ENCODE measurements at places on chromosomes 3 and 15.

GRCh38 chr15:36344887-36345286 is 234.5 kb upstream of the CDIN1 start:
- DNase-seq, result no peak

DNA sequence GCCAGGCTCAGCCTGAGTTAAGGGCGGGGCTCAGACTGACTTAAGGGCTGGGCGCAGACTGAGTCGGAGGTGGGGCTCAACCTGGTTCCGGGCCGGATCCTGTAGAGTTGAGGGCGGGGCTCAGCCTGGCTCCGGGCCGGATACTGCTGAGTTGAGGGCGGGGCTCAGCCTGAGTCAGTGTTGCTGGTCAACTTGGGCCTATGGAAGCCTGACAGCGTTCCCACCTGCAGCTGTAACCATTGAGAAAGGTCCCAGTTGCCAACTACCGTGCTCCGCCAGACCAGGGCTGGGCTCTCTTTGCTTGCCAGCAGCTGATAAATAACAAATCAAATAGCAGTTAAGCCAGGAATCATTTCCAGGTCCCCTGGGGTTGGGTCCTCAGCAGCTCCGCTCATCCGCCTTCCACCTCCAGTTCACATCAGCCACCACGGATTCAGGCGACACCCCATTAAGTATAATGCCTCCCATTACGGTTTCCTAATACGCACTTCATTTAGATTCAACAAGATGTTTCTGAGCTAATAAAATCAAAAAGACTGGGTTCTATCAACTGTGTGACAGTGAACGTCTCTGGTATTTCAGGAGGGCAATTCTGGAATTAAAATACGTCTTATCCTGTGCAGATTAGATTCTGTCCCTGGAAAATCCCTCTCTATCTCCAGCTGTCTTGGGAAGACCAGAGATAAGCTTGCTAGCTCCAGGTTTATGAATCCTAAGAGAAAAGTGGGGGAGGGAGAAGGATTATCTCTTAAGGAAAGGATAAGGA is 7.3 kb downstream of the GRIP2 start:
- DNase-seq, result no peak

DNA sequence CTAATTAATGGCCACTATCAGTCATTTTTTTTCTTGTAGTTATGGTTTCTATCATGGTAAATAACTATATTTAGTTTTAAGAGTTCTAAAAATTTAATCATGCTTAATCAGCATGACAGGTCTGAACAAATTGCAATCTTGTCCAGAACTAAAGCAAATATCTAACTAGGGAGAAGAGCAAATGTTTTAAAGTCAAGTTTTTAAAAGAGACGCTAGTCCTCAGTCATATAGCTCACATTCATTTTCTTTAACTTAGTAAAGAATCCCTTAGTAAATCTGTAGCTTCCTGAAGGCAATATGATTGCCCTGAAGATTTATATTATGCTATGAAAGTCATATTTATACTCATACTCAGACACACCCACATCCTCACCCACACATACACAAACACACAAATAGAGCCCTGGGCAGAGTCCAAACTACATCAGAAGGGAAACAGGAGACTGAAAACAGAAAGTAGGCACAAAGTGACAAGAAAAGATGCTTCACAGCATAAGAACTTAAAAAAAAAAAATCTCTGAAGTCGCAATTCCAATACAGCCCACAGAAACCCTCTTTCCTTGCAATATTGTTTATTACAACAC is 1149.1 kb downstream of the SI start:
- DNase-seq, result no peak

DNA sequence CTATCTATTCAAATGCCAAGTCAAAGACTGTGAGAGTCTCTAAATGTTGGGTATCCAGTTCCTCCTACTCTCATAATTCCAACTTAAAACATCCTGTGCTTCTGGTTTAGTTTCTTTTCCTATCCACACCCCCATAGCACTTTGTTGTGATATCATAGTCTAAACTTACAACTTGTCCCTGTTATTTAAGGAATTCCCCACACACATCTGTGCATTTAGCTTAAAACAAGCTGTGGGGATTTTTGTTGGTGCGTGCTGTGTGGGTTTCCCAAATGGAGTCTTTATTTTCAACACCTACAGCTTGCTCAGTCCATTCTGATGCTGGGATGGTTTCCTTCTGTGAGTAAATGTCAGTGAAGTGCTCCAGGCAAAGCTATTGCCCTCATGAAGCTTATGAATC is 167.3 kb downstream of the GMNC start:
- no peak for DNase-seq
